Hematopoietic multipotent progenitor cell (in vitro differentiated cells): ENCODE measurements at places on chromosomes 3 and 15. TPM values are rescaled to one million over a fixed set of nuclear protein-coding genes. Genes with fewer than 3 reads are reported as not detected.

DNA sequence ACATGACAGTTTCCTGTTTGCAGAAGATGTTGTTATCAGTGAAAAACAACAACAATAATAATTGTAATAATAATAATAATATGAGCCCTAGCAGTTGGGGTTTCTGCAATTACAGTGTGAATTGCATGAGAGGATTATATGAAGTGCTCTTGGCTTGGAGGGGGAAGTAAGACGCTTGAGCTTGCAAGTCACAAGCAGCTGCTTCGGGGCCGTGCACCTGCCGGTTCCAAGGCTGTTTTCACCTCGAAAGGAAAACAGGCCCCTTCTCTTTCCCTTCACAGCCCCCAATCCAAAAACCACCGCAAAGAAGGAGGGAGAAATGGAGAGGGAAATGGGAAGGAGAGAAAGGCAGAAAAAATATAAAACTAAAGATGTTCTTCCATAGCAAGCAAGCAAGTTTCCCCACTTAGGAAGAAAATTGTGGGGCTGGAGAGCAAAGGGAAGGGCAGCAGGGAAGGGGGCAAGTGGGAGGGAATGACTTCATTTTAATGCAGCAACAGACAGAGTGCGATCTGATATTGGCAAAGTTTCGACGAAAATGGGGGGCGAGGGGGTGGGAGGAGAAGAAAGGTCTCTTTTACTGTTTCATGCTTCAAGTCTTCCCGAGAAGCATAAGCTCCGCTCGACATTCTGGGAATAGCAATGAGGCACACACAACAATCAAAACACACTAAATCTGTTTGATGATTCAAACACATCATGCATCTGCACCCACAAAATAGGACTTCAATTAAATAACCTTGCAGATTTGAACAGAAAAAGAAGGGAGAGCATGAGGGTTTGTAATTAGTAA, 284.2 kb upstream of the ATP11B start:
- no peak for DNase-seq

The INSYN1 gene
- not detected for total RNA-seq

- DNase-seq: no peak
Measured at GRCh38 chr3:155730843-155731242, 14.0 kb downstream of the PLCH1 start.

The SERPINI2 gene
- 1.6 TPM for total RNA-seq

DNA sequence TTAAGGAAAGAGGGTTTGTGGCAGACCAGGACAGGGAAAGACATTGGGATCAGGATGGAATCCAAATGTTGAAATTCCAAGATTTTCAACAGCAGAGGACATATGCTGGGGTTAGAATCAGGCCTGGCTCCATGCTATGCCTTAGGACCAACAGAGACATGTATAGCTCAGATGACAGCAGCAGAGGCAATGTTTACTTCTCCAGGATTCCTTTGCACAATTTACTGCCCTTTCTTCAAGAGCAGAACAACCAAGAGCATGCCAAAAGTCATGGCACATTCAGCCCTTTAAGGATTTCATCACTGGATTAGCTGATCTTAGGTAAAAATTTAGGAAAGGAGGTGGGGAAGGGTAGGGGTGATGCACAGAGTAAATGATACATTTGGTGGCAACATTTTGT, 69.6 kb upstream of the GSK3B start:
- no peak for DNase-seq

GRCh38 chr3:134860141-134860540, 65.1 kb downstream of the EPHB1 start:
- no peak for DNase-seq

DNA sequence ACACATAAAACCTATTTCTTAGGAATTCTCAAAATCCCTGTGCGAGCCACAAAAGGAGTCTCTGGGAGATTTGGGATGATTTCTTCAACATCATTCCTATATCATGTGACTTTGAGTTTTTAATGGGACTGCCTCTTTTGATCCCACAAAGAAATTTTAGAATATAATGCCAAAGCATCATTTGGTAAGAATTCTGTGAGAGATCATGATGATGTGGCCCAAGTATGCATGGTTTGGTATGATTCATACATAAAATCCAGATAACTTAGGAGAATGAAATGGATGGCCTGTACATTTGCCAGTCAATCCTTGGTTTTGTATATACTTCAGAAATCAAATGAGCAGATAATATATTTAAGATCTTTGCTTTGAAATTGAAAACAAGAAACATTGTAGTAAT, 61.3 kb downstream of the UBE2E2 start:
- no peak for DNase-seq

The ASB14 gene
- total RNA-seq: not detected

DNA sequence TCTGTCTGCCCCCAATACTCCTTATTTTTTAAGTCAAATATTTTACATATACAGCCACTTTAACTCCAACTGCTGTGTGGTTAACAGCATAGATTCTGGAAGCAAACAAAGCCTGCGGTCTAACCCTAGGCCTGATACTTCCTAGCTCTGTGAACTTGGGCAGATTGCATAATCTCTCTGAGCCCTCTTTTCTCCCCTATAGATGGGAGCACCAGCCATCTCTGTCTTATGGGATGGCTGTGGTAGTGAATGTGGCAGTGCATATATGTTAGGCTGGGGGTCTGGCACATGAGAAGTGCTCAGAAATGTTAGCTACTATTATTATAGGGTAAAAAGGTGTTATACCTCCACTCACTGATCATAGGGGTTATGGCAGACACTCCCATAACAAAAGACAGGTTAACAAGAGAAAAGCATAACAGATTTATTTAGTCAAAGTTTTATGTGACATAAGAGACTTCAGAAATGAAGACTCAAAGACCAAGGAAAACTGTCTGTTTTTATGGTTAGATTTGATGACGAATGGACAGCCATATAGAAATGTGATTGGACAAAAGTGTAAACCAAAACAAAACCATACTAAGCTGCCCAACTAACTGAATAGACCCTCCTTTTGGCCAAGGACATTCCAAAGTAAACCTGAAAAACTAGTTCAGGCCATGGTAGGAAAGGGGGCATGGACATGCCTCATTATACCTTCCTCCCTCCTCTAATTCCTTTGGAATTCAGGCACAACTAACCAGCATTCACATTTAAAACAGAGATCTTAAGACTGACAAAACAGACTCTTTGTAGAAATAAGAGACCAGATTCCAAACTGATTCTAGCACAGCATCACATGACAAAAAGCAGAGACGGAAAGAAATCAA, 53.9 kb upstream of the DAZL start:
- no peak for DNase-seq

- DNase-seq: no peak
Measured at GRCh38 chr15:56744701-56745683, 11.7 kb upstream of the ZNF280D start.

The CCDC12 gene
- total RNA-seq: 41.7 TPM

The CYB561D2 gene
- 57.6 TPM for total RNA-seq

The POPDC2 gene
- total RNA-seq: 0.54 TPM

- no peak for DNase-seq
Measured at GRCh38 chr3:81041331-81041730, 720.1 kb downstream of the GBE1 start.

GRCh38 chr15:101256757-101257156, 4.9 kb upstream of the CHSY1 start:
- no peak for DNase-seq

The RTP1 gene
- not detected for total RNA-seq

DNA sequence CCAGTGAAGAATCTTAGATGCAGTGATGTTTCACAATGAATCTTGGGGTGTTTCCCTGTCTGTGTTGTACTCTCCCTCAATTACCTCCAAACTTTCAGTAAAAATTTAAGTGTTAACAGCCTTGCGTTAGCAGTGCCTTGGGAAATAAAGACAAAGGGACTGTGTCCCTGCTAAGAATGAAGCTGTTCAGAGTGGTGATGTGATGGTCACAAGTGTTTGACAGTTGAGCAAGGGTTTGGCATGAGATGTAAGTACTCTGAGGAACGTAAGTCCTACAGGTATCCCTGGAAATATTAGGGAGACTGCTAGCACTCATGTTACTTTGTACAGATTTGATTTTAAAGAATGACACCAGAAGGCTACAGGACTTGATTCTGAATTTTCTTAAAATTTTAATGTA, 304.3 kb upstream of the DPH6 start:
- no peak for DNase-seq

DNA sequence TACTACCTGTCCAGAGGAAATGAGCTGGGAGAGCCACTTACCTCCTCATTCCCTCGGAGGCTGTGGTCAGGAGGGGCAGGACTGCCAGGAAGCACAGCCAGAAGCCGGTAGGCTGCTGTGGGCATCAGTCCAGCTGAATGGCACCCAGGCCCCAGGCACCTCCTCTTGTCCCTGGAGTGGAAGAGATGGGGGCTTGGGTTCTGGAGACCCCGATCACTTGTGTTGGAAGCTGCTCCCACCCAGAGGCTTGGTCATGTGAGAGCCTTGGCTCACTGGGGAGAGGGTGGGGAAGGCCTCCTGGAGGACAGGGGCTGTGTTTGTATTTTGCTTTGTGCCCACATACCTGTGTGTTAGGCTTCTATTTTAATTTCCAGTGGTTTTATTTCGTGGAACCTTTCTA, 261.9 kb downstream of the GABRG3 start:
- no peak for DNase-seq

The PPM1L gene
- total RNA-seq: 16.4 TPM
